ENCODE measurements at places on chromosomes 5 and 9.

DNA sequence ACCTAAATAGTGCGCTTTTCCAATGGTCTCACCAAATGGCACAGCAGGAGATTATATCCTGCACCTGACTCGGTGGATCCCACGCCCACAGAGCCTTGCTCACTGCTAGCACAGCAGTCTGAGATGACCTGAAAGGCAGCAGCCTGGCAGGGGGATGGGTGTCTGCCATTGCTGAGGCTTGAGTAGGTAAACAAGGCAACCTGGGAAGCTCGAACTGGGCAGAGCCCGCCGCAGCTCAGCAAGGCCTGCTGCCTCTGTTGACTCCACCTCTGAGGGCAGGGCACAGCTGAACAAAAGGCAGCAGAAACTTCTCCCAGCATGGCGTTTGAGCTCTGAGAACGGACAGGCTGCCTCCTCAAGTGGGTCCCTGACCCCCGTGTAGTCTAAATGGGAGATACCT is 18.1 kb upstream of the ABLIM3 start:
- DNase-seq, result no peak

DNA sequence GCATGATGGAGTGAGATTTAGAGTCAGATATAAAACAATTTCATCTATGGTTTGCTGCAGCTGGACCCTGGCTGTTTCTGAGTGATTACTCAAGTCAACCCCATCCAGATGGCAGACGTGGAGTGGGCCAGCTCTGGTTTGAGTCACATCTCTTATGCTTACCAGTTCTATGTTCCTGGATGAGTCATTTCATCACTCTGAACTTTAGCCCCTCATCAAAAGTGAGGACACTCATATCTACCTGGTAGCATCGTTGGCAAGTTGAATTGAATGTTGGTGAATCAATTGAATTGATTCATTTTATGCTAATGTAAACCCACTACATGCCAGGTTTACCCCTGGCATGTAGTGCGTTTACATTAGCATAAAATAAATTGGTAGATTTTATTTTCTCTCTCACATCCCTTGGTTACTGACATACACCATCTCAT is 176.4 kb downstream of the FGF18 start:
- DNase-seq, result no peak

DNA sequence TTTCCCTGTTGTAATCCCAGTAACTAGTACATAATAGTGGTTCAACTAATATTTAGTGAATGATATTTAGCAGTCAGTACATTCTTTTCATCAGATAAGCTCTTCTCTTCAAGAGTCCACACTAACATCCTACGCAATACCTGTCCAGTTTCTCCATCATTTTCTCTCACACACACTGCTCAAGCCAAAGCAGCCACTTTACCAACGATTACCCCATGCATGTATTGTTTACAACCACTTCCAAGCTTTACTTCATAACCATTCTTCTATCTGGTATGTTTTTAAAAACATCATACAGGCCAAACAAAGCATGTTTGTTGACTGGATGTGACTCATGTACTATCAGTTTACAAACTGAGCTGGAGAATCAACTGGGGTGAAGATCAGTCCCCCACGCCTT is 7.3 kb downstream of the UBTD2 start:
- DNase-seq, result no peak

GRCh38 chr9:138097501-138097991 is 220.0 kb downstream of the CACNA1B start:
- DNase-seq, result no peak

GRCh38 chr5:148746826-148747535 is 79.4 kb upstream of the ADRB2 start:
- peak; percentile 10 for DNase-seq

- no peak for DNase-seq
Measured at GRCh38 chr9:1880038-1880565, 135.0 kb upstream of the SMARCA2 start.

- no peak for DNase-seq
Measured at GRCh38 chr5:35303152-35303551, 72.9 kb upstream of the PRLR start.

- no peak for DNase-seq
Measured at GRCh38 chr5:62030326-62030725, 275.7 kb upstream of the KIF2A start.

GRCh38 chr9:113524468-113524867 is 60.9 kb downstream of the RGS3 start:
- no peak for DNase-seq

All from amniotic stem cell (primary cell).